Stimulated activated CD4-positive, alpha-beta T cell treated with anti-CD3 and anti-CD28 coated beads, Interleukin-4, amount 100 ng/mL, for 48 hours (primary cell): ENCODE measurements at places on chromosomes 12 and 14.

- no peak for DNase-seq
These were observed 128.5 kb downstream of the WIF1 start for GRCh38 chr12:64992641-64993040.

DNA sequence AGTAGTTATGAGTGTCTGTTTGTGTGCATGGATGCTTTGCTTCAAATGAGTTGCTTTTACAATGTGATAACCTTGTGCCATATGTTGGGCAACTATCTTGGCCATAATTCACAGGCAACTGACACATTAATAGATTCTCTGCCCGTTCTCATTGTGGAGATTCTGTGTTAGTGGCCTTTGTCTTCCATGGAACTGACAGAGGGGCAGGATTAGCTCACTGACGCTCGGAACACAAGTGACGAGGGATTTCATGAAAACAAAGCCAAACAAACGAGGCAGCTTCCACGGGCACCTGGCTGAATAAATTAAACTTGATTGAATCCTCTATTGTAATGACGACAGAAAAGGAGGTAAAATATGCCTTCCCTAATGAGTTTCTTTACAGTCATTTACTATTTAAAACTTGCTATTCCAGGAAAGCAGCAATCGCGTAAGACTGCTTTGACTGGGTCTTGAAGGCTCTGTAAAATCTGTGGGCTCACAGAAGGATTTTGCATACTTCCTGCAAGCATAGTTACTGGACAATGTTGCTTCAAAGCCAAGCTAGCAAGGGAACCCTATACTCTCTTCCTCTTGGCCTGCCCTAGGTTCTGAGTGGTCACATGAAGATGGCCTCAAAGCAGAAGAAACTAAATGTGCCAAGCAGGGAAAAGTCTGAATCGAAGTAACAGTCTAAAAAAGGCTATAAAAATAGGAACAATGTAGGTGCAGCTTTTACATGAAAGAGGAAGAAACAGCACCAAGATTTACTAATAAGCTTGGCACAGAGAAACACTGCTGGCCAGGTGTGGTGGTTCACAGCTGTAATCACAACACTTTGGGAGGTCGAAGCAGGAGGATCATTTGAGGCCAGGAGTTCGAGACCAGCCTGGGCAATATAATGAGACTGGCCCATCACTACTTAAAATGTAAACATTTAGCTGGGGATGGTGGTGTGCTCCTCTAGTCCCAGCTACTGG, 28.1 kb upstream of the SINHCAF start:
- DNase-seq, result no peak

DNA sequence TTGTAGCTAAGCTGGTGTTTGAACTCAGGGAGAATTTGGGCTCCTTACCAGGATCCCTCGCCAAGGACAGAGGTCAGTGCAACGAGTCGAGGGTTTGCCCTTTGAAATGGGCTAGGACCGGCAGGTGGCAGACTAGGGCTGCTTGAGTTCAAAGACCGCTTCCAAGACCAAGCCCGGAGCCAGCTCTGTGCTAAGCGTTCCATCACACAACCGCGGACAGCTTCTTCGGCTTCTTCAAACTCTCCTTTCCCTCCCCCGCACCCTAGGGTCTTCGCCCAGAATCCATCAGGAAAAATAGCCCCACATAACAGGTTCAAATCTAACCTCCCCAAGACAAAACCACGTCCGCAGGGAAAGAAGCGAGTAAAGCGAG, 705 bp upstream of the FLVCR2 start:
- peak; percentile 63 for DNase-seq

- DNase-seq, result no peak
These were observed 65.1 kb downstream of the BAZ1A start for GRCh38 chr14:34810028-34810427.

DNA sequence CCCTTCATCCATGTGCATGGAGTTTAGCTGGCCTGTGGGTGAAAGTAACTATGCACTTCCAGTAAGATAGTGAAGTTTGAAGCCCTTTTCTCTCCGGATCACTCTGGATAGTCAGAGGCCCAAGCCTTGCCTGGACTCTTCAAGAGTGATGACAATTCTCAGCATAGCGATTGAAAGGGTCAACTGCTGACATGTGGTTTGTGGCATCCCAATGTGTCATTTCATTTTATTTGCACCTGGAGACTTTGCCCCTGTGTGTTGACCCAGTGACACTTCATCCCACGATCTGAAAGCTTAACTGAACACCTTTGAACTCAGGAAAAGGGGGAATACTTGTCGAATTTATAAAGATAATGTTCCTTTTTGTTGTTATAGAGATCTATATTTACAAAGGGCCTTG, 711.9 kb upstream of the TMEM132C start:
- DNase-seq, result no peak

GRCh38 chr14:76193696-76194095, 42.0 kb downstream of the GPATCH2L start:
- DNase-seq, result no peak

GRCh38 chr14:70354204-70354603, 5.3 kb downstream of the COX16 start:
- DNase-seq, result no peak

DNA sequence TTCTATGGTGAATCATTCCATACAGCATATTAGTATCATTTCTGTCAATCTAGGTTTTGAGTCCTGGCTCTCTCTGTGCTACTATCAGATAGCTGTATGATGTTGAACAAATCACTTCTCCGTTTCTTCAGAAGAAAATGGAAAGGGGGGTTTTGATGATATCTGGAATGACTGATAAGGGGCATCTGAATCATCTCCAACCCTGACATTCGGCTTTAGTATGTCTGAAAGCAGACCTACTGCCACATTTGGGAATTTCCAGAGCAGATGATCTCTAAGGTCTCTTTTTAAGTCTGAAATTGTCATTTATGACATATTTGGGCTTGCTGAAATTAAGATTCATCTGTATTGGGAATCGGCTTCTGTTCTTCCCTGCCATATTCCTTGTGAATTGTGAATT, 10.1 kb downstream of the MLF2 start:
- DNase-seq, result no peak

DNA sequence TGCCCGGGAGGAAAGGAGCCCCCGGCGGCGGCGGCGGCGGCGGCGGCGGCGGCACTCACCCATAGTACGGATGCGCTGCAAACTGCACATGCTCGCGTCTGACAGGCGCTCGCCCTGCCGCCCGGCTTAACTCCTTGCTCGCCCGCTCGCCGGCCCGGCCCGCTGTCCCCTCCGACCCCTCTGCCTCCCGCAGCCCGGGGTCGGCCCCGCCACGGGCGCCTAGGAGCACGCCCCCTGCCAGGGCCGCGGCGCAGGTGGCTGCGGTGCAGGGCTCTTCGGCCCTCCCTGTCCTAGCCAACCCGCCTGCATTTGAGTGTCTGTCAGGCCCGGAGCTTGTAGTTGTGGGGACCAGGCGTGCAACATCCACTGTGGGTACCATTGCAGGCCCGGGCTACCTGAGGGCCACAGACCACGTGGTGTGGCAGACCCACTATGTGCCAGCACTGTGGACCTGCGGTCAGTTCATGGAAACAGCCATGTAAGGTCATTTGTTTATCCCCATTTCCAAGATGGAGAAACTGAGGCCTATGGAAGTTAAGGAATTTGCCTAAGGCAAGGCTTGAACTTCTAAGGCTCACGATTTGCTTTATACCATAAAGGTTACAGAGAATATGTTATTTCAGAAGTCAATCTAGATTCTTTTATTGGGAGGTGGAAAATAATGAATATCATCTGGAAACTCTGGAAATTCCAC, 17.6 kb upstream of the PLEKHH1 start:
- DNase-seq, result peak; percentile 19

DNA sequence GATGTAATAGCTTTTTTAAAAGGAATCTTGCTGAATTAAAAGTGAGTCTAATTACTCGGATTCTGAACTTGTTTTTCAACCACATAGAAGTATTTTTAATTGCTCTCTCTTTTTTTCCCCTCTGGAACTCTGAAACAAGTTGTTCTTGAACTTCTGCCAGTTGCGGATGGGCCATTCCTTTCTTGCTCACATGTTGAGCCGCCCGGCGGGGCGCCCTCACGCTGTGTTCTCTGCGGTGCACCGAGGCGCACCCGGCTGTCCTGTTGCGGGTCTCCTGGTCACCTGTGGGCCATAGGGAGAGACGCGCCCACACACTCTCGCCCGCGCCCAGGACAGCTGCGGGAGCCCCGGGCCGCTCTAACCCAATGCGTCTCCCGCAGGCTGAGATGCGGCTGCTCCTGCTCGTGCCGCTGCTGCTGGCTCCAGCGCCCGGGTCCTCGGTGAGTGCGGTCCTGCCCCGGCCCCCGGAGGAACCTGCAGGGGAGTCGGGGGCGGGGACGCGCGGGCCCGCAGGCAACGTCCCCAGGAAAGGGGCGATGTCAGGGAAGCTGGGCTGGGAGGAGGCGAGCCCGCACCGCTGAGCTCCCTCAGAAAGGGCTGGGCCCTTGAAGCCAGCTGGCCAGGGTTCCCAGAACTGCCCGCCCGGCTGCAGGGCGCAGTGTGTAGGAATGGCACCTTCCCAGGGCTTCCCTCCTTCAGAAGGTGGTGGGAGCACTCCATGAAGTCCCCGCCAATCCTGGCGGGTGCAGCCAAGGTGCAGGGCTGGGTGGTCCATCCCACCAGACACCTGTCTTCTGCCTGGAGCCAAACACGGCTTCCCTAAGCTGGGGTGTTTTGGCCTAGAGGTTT, 2.3 kb downstream of the PAPLN start:
- DNase-seq, result no peak

GRCh38 chr12:28027947-28028724, 55.6 kb upstream of the PTHLH start:
- no peak for DNase-seq

DNA sequence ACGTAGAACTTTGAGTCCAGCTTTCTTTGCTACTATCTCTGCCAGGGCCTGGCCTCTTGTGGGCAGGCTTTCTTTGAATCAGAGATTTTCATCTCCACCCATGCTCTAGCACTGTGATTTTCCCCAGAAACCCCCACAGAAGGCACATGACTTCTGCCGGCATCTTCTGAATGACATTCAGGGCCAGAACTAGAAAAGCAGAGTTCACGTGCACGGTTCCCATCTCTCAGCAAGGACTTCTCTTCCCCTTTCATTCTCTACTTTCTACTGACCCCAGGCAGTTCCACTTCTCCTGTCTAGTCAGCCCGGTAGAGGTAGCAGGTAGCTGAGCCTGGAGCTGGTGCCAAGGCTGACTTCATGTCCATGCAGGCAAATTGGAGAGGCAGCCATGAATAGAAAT, 26.9 kb downstream of the BATF start:
- no peak for DNase-seq

GRCh38 chr12:42744539-42745182, 155.1 kb upstream of the PRICKLE1 start:
- no peak for DNase-seq

- DNase-seq, result no peak
These were observed 38.2 kb upstream of the ZNF641 start for GRCh38 chr12:48388938-48389337.

DNA sequence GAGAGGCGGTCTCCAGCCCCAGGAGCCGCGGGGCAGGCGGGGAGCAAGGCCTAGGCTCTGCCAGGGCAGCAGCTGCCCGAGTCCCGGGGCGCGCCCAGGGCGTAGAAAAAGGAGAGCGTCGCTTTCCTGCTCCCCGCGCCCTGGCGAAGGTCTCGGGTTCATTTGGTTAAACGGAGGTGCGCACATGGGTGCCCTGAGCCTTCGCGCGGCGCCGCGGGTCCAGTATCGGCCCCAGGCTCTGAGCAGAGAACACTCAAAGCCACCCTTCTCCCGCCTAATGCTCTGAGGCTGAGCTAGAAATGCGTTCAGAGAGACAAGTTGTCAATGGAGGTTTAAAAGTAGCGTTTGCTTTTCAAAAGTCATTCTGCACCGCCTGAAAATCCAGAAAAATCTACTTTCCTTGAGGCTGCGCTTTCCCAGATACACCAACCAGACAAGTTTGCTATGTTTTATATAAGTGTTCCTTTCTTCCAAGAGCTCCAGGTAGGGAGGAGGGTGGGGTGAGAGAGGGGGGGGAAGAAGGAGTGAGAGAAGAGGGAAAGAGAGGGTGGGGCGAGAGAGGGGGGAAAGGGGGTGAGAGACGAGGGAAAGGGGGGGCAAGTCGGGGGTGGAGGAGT, 1.5 kb downstream of the TMEM132C start:
- no peak for DNase-seq

DNA sequence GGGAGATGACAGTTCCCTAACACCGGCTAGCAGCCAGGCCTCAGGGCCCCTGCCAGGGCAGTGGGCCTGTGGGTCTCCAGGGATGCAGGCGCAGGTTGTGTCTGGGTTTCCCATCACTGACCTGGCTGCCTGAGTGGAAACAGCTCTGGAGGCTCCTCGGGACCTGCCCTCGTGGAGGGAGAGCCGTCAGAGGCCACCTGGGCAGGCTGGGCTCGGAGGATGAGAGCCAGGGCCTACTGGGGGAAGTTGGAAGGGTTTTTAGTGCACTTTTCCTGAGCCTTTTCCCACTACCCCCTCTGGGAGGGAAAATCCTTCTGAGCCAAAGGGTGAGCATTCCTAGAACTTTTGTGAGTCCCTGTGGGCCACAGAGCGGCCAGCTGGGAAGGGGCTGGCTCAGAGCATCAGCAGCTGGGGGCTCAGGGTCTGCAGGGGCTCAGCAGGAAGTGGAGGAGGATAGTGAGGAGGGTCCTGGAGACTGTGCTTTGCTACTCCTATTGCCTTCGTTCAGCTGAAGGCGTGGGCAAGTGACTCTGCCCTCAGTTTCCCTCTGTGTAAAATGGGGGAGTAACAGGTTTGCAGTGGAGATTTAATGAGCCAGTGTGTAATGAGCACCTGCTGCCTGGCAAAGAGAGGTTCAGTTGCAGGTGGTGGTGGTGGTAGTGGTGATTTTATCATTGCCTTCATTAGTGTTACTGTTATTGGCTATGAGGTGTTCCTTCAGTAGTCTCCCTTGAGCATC, 1.8 kb downstream of the SH2B3 start:
- no peak for DNase-seq

DNA sequence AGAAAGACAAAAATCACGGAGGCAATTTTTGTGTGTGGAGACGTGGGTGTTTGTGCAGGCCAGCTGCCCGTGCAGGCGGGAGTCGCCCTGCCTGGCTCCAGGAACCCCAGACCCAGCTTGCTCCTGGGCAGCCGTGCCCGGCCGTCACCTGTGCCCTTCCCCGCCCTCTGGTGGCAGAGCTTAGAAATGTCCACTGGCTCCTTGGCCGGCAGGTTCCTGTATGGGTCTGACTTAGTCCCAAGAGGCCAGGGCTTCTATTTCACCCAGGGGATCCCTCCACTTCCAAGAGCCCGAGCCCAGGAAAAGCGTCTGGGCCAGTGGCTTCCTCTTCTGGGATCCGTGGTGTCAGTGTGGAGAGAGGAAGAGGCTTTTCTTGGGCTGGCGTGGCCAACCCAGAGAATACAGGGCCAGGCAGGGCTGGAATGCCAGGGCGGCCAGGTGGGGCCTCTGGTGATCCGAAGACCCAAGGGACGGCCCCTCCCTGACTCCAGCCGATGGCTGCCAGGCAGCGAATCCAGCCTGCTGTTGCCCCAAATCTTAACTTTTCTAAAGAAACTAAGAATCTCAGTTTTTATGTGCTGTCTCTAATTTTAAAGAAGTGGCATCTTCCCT, 120.9 kb downstream of the TMEM132C start:
- peak; percentile 20 for DNase-seq

- no peak for DNase-seq
These were observed 949.9 kb downstream of the LRFN5 start for GRCh38 chr14:42556551-42556950.

GRCh38 chr14:31682768-31683167, 121.6 kb downstream of the NUBPL start:
- no peak for DNase-seq
